ENCODE measurements at places on chromosomes 2 and 18.

- no peaks in the 10 kb centered on the region for H3K4me1 ChIP-seq
- no peaks in the 10 kb centered on the region for H3K27me3 ChIP-seq
- no peak overlapping the region for H3K4me3 ChIP-seq
- DNase-seq: no peak
- no peaks in the 10 kb centered on the region for H3K36me3 ChIP-seq
These were observed 100.6 kb downstream of the BABAM2 start for GRCh38 chr2:27991146-27991545.

DNA sequence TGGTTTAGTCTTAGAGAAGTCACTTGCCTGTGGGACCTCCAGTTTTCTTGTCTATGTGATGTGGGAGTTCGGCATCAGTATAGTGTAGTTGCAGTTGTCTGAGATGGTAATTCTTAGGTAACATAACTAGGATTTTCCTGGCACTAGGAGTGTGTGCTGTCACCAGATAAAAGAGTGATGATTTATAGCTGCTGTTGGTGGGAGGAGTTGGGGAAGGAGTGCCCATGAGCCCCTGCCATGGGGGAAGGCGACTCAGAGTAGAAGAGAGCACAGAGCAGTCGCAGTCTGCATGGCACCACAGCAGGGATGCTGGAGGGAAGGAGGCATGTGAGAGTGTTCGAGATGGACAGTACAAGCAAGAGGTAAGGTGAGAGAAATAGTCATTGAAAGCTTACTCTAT is 38.7 kb downstream of the ATP9B start:
- no peak for DNase-seq
- H3K27me3 ChIP-seq: no peaks in the 10 kb centered on the region
- H3K4me1 ChIP-seq: no peaks in the 10 kb centered on the region

DNA sequence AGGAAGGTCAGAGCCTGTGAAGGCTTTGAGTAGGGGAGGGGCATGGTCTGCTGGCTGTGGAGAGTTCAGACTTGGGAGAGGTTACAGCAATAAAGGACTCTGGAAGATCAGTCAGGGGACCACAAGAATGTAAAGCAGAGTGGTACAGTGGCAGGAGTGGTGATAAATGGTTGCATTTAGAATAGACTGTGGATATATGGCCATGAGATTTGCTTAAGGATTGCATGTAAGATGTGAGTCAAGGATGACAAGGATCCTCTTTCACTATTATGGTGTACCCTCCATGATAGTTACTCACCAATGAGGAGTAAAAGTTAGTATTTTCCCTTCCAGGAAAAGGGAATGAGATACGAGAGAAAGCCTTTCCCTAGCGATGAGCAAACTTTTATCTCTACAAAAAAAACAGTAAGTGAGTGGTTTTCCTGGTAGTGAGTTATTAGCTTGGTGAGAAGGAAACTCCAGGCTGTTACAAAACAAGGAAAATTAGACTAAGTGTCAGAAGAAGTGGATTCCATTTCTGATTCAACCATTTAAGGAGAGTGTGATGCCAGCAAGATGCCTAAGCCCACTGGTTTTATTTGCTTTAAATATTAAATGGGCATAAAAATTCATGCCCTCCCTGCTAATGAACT is 818.0 kb upstream of the ACVR2A start:
- H3K27ac ChIP-seq: no peak overlapping the region
- no peaks in the 10 kb centered on the region for H3K36me3 ChIP-seq
- no peak for DNase-seq

GRCh38 chr2:43729491-43730174 is 44.2 kb upstream of the DYNC2LI1 start:
- DNase-seq: no peak
- no peak overlapping the region for H3K4me3 ChIP-seq
- H3K36me3 ChIP-seq: no peaks in the 10 kb centered on the region
- no peaks in the 10 kb centered on the region for H3K4me1 ChIP-seq
- H3K27ac ChIP-seq: no peak overlapping the region

All from H1 (cell line).